ENCODE measurements at places on chromosomes 7 and 10. TPM values are rescaled to one million over a fixed set of nuclear protein-coding genes. Genes with fewer than 3 reads are reported as not detected.

CTAGE8 gene
- total RNA-seq = 1.4 TPM

ACSM6 gene
- not detected for total RNA-seq

PVRIG gene
- 71.8 TPM for total RNA-seq

GRCh38 chr10:3126249-3126648 is 46.3 kb downstream of the PITRM1 start:
- no peaks in the 10 kb centered on the region for H3K4me1 ChIP-seq
- H3K4me3 ChIP-seq = no peak overlapping the region
- peaks cover 71% of the 10 kb centered on the region for H3K36me3 ChIP-seq
- H3K27me3 ChIP-seq = no peaks in the 10 kb centered on the region
- no peak for DNase-seq

DNA sequence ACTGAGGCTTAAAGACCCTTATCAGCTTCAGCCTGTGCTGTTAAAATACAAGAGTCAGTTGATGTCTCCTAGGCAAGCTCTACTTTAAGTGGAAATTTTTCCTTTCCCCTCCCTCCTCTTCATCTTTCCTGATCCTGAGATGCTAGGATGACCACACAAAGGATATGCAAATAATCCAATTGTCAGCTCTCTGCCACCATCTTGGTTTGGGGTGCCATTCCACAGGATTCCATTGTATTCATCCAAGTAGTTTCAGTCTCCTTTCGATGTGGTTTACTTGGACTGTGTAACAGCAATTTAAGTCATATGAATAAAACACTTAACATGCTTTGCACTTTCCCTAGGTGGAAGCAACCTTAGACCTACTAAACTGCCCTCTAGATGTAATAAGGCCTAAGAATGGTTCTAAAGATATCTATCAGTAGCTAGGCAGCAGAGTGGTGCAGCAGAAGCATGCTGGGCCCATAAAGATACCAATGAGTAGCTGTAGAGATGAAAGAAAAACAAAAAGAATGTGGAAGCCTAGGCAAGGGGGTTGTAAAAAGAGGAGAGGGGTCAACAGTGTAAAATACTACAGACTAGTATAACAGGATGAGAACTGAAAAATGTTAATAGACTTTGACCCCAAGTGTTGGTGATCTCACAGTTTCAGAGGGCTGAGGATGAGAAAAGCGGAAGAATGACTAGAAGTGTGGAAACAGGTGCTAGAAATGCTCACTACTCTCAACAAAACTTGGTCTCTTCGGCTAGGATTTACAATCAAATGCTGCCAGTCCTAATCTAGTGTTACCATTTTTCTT is 2.4 kb upstream of the CFAP69 start:
- peaks cover 26% of the 10 kb centered on the region for H3K4me1 ChIP-seq
- H3K36me3 ChIP-seq = no peaks in the 10 kb centered on the region
- peaks cover 30% of the 10 kb centered on the region for H3K27me3 ChIP-seq
- no peak overlapping the region for H3K4me3 ChIP-seq
- no peak for DNase-seq

DNA sequence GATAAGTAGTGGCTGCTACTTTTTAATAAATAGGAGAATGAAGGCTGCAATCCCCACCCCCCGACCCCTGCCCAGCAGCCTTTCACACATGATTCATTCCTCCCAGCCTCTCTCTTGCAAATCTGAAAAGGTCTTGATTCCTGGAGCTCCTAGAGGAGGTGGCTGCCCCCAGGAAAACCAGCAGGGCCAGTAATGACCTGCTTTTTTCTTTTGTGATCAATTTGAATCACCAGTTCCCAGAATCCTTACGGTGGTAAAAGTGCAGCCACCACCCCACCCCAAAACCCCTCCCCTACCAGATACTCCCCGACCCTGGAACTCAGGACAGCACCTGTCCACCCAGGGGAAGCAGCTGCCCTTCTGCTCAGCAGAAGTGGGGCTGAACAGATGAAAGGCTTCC is 108.9 kb downstream of the C10orf105 start:
- H3K27ac ChIP-seq = no peak overlapping the region
- no peaks in the 10 kb centered on the region for H3K4me1 ChIP-seq
- no peak overlapping the region for H3K4me3 ChIP-seq

- no peak overlapping the region for H3K27ac ChIP-seq
- no peaks in the 10 kb centered on the region for H3K36me3 ChIP-seq
- H3K4me1 ChIP-seq = no peaks in the 10 kb centered on the region
- no peaks in the 10 kb centered on the region for H3K27me3 ChIP-seq
Measured at GRCh38 chr7:124246262-124246863, 213.5 kb upstream of the TMEM229A start.

- H3K4me3 ChIP-seq = peak overlapping the region; percentile 54
- peak overlapping the region; percentile 91 for H3K27ac ChIP-seq
- H3K36me3 ChIP-seq = peaks cover 72% of the 10 kb centered on the region
- H3K27me3 ChIP-seq = no peaks in the 10 kb centered on the region
- H3K4me1 ChIP-seq = peaks cover 93% of the 10 kb centered on the region
Measured at GRCh38 chr7:44622342-44623151, 16.1 kb downstream of the OGDH start.

DNA sequence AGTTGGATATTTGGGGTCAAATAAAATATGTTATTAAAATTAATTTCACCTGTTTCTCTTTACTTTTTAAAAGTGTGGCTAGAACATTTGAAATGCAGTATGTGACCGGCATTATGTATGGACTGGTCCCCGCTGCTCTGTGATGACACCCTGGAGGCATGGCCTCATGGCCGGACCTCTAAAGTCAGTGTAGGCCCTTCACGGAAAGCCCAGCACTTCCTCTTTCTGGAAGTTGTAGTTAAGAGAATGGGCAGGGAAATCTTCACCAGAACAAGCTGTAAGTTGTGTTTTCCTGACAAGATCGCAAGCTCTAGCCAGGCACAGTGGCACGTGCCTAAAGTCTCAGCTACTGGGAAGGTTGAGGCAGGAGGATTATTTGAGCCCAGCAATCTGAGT is 38.3 kb upstream of the SRGN start:
- no peak overlapping the region for H3K27ac ChIP-seq
- H3K4me3 ChIP-seq = no peak overlapping the region
- DNase-seq = no peak
- H3K4me1 ChIP-seq = peaks cover 66% of the 10 kb centered on the region
- H3K36me3 ChIP-seq = no peaks in the 10 kb centered on the region

- peak within 1 kb of the TSS; percentile 25 for H3K4me3 ChIP-seq
- H3K4me1 ChIP-seq = peaks cover 5% of the 10 kb centered on the region
- H3K36me3 ChIP-seq = peaks cover 3% of the 10 kb centered on the region
- no peak for DNase-seq
- H3K27me3 ChIP-seq = peaks cover 33% of the 10 kb centered on the region
- H3K27ac ChIP-seq = no peak within 1 kb of the TSS
Measured at GRCh38 chr7:121872831-121873288, at the start of gene PTPRZ1. Gene PTPRZ1 (plus strand): TSS chr7:121873161. CDS start chr7:121873500, 339 bp downstream.

- H3K27ac ChIP-seq = no peak overlapping the region
- no peaks in the 10 kb centered on the region for H3K4me1 ChIP-seq
- H3K4me3 ChIP-seq = no peak overlapping the region
- peaks cover 32% of the 10 kb centered on the region for H3K27me3 ChIP-seq
- H3K36me3 ChIP-seq = no peaks in the 10 kb centered on the region
Measured at GRCh38 chr10:100864978-100865377, 47.8 kb upstream of the SLF2 start.

- peaks cover 18% of the 10 kb centered on the region for H3K4me1 ChIP-seq
- no peaks in the 10 kb centered on the region for H3K27me3 ChIP-seq
- DNase-seq = no peak
- H3K36me3 ChIP-seq = no peaks in the 10 kb centered on the region
- peak overlapping the region; percentile 9 for H3K4me3 ChIP-seq
Measured at GRCh38 chr10:68088740-68089139, 13.7 kb upstream of the HERC4 start.

DNA sequence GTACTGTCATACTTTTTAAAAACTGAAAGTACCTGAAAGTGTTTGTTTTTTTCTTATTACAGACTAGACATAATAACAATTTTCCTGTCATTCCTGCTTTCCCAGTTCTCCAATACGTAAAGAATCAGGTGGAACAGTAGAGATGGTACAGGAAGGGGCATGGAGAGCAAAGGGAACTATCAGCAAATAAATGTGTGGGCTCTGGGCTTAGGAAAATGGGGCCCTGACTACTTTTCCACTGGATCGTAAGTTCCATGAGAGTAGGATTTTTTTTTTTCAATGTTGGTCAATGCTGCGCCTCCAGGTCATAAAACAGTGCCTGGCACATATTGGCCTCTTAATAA is 15.2 kb upstream of the FAS start:
- no peak for DNase-seq
- no peaks in the 10 kb centered on the region for H3K27me3 ChIP-seq
- peaks cover 5% of the 10 kb centered on the region for H3K36me3 ChIP-seq
- peak overlapping the region; percentile 88 for H3K4me3 ChIP-seq

DNA sequence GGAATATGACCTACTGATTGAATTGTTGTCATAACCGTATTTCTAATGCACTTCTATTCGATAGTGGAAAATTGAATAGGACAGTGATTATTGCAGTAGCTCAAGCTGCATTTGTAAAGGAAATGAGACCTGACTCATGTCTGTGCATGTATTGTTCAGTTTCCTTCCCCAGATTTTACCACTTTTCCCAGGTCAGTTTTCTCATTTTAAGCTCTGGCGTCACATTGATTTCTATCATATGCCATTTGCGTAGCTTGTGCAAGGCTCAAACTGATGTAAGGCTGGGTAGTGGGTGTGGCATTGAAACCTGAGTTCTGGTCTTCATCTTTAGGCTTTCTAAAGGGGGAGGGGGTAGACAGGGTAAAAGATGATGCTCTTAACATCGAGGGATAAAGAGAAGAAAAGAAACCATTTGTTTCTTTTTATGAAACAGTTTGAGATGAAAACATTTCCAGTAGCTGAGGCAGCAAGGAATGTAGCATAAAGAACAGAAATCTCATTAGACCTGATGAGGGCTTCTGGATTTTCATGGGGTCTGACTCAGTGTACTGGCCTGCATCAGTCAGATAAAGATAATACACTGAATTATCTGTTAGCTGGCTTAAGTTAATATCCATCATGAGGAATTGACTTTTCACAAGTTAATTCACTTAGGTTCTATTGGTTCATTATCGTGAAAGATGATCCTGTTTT is 182.3 kb upstream of the CDCA7L start:
- H3K27me3 ChIP-seq = peaks cover 31% of the 10 kb centered on the region
- no peak for DNase-seq
- H3K36me3 ChIP-seq = no peaks in the 10 kb centered on the region
- H3K4me1 ChIP-seq = peaks cover 7% of the 10 kb centered on the region
- H3K27ac ChIP-seq = no peak overlapping the region
- no peak overlapping the region for H3K4me3 ChIP-seq

DNA sequence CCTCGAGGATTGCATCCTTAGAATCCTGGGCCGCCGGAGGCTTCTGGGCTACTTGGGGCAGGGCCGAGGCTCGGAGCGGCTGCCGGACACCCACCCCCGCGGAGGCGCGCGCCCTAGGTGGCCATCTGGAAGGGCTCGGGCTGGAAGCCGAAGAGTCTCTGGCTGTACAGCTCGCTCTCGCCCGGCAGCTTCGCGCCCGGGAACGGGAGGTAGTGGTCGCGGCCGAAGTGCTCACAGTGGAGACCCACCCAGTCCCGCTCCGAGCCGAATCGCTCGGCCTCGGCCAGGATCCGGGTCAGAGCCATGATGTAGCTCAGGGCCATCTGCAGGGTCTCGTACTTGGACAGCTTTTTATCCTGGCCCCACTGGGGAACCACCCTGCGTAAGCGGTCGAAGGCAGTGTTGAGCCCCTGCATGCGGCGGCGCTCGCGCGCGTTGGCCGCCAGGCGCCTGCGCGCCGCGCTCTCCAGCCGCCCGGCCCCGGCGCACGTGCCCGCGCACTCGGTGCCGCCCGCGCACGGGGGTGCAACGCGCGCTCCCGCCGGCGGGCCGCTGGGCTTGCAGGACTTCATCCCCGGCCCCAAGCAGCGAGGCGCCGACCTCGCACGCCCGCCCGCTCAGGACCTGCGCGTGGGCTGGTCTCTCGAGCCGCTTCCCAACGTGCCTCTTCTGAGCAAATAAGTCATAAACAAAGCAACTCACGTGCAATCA is 652 bp downstream of the ATOH7 start:
- peak; percentile 28 for DNase-seq
- peak overlapping the region; percentile 62 for H3K4me3 ChIP-seq
- H3K36me3 ChIP-seq = no peaks in the 10 kb centered on the region

GRCh38 chr10:77513781-77514331 is 123.8 kb downstream of the KCNMA1 start:
- no peak for DNase-seq
- no peak overlapping the region for H3K27ac ChIP-seq
- H3K4me3 ChIP-seq = no peak overlapping the region
- H3K27me3 ChIP-seq = no peaks in the 10 kb centered on the region
- no peaks in the 10 kb centered on the region for H3K36me3 ChIP-seq

- peaks cover 2% of the 10 kb centered on the region for H3K4me1 ChIP-seq
- peaks cover 19% of the 10 kb centered on the region for H3K27me3 ChIP-seq
- no peak for DNase-seq
- H3K4me3 ChIP-seq = no peak overlapping the region
- no peak overlapping the region for H3K27ac ChIP-seq
- no peaks in the 10 kb centered on the region for H3K36me3 ChIP-seq
Measured at GRCh38 chr10:100043796-100044195, 34.0 kb upstream of the DNMBP start.

GRCh38 chr7:22660732-22661131 is 66.3 kb upstream of the IL6 start:
- peaks cover 31% of the 10 kb centered on the region for H3K4me1 ChIP-seq
- H3K4me3 ChIP-seq = no peak overlapping the region
- H3K36me3 ChIP-seq = peaks cover 2% of the 10 kb centered on the region

DNA sequence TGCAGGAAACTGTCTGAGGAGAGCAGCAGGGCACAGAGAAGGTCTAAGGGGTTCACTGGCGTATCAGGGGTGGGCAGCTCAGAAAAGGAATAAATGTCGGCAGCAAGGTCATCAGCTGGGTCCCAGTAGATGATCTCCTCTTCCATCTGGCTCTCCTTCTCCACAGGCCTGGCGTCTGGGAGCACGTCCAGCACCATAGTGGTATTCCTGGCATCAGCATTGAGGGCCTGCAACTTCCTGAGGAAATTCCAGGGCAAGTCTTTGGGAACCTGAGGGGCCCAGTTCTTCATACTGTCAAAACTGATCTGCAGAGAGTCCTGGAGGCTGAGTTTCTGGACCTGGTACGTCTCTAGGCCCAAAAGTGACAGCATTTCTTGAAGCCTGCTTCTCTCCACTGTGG is 9.6 kb upstream of the MRPS24 start:
- H3K4me3 ChIP-seq = no peak overlapping the region
- H3K27ac ChIP-seq = no peak overlapping the region
- peaks cover 59% of the 10 kb centered on the region for H3K36me3 ChIP-seq
- no peaks in the 10 kb centered on the region for H3K4me1 ChIP-seq
- DNase-seq = no peak

GRCh38 chr10:24531439-24531838 is 192.2 kb downstream of the ARHGAP21 start:
- no peak overlapping the region for H3K4me3 ChIP-seq
- no peaks in the 10 kb centered on the region for H3K4me1 ChIP-seq
- no peaks in the 10 kb centered on the region for H3K36me3 ChIP-seq
- H3K27me3 ChIP-seq = no peaks in the 10 kb centered on the region
- no peak overlapping the region for H3K27ac ChIP-seq

GRCh38 chr7:128054511-128054910 is 23.3 kb upstream of the LRRC4 start:
- no peak overlapping the region for H3K27ac ChIP-seq
- H3K4me3 ChIP-seq = no peak overlapping the region
- H3K27me3 ChIP-seq = no peaks in the 10 kb centered on the region
